ENCODE measurements at places on chromosomes 11 and 22.

DNA sequence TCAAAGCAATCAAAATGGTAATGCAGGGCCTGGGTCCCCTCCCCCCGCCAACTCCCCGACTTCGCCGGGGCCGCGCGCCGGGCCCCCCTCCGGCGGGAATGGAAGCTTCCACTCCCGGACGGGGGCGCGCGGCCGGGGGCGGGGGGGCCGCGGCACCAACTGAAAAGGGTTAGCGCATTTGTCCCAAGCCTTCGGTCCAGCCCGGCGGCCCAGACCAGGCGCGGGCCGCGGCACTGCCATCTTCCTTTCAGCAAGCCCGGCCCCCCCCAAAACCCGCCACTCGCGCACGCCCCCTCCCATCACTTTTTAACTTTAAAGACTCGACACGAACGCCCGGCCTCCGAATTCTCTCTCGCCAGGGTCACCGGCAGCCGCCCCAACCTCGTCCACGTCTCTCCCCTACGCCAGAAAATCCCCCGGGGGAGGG is 2.8 kb downstream of the PHF21B start:
- no peak for DNase-seq

- peak; percentile 59 for DNase-seq
Measured at GRCh38 chr22:36182056-36182455, 19.6 kb downstream of the APOL4 start.

DNA sequence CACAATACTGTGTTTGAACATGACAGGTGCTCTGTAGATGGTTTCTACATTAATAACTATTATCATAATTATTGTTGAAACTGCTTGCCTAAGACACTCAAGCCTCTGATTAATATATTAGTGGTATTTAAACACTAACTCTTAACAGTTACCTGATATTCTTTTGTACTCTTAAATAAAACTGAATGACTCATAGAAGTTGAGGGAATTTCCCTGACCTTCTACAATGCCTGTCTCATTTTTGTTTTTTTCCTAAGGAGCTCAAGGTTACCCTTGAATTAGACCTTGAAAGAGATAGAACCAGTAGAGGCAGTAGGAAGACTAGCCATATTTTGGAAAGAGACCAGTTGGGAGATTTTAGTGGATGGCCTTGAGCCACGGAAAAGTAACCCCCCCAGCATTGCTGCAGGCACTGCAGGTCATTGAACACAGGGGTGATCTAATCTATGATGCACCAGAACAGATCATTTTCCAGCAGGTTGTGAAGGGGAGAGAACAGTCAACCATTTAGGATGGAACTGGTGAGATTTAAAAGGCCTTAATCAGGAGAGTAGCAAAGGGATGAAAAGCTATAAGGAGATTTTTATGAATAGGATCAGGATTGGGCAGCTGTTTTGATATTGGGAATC is 148.3 kb downstream of the PGR start:
- no peak for DNase-seq

DNA sequence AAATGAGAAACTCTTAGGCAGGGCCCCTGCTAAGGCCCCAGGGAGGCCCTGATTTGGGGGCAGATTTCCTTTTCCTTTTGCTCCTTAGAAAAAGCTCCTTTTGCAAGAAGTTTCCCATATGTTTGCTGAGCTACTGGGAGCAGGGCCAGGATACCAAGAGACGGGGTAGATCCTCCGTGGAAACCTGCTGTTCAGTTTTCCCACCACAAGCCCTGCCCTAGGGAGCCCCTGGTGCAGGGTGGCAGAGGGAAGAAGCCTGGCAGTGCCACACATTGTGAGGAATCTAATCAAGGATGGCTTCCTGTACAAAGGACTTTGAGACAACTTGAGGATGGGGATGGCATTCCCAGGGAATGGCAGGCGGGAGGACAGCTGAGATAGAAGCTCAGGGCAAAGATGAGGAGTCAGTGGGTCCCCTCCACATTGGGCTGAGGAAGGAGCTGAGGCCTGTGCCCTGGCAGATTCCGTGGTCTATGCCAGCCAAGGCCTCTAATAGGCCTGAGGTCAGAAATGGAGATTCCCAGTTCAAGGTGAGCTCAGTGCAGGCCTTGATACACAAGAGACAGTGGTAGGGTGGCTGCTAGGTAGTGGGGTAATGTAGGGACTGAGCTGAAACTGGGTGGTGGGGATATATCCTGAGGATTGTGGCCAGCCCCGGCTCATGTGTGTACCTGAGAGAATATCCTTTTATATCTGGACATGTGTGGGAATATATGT is 15.0 kb downstream of the TUB start:
- DNase-seq = no peak

DNA sequence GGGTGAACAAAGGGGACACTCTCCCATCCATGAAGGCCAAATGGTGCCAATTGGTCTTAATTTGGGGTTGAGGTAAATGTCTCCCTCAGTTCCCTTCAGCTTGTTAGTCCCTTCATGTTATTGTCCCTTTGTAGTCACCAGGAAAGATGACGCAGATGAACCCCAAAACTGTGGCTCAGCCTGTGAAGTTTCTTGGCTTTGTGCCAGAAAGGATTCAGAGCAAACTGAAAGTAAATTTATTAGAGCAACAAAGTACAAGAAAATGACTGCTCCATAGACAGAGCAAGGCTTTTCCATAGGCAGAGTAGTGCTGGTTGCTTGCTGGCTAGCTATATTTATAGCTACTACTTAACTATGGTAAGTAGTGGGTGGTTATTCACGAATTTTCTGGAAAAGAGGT is 16.7 kb downstream of the OR4C3 start:
- no peak for DNase-seq

- DNase-seq = peak; percentile 62
Measured at GRCh38 chr22:23533328-23533762, 46.7 kb downstream of the IGLL1 start.

DNA sequence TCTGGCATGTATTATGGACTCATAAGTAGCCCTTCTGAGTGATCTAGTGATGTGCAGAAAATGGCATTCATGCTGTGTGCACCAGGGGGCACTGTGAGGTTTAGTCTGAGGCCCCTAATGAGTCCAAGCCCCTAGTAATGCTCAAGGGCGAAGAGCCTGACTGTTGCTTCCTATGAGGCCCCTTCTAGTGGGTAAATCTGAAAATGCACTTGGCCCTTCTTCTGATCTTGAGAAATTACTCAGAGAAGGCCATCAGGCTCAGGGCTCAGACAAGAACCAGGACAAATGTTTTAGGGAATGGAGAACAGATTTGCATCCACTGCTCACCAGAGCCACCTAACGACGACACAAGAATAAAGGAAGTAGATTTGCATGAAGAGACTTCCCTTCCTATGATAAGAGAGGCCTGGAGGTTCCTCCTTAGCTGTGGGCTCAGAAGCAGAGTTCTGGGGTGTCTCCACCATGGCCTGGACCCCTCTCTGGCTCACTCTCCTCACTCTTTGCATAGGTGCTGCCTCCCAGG is 75.8 kb downstream of the GGTLC2 start:
- peak; percentile 79 for DNase-seq

- no peak for DNase-seq
Measured at GRCh38 chr22:25120093-25120561, 79.5 kb upstream of the CRYBB3 start.

DNA sequence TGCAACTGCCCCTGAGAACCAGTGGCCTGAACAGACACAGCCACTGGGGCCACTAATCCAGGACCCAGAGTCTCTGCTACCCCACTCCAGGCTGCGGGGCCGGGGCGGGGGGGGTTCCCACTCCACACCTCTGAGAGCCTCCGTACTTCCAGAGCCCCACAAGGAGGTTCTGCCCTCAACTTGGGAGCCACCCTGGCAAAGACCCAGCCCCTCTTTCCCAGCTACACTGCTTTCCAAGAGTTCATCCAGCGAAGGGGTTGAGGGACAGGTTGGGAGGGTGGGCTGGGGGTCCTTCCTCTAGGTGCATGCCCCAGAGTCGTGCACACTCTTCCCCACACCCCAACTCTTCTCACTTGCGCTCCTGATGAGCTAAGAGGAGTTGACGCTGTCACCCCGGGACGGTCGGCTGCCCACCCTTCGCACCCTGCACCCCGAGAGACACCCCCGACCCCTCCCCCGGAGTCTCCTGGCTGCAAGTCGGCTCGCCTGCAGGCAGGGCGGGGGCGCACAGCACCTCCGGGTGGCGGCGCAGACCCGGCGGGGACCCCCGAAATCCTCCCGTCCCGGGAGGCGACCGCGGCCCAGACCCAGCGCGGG is 531 bp downstream of the RAB3IL1 start:
- DNase-seq = no peak

- no peak for DNase-seq
Measured at GRCh38 chr22:16973591-16974297, 34.3 kb downstream of the GAB4 start.

- peak; percentile 93 for DNase-seq
Measured at GRCh38 chr22:37454857-37455686, 27.8 kb upstream of the ELFN2 start.

- DNase-seq = no peak
Measured at GRCh38 chr22:49115197-49115596, 712.5 kb downstream of the BRD1 start.

GRCh38 chr11:129959687-129960086 is 42.9 kb downstream of the PRDM10 start:
- no peak for DNase-seq

- peak; percentile 77 for DNase-seq
Measured at GRCh38 chr22:35582861-35583670, 34.1 kb downstream of the MB start.

GRCh38 chr11:120547811-120548681 is 36.5 kb downstream of the GRIK4 start:
- peak; percentile 87 for DNase-seq

DNA sequence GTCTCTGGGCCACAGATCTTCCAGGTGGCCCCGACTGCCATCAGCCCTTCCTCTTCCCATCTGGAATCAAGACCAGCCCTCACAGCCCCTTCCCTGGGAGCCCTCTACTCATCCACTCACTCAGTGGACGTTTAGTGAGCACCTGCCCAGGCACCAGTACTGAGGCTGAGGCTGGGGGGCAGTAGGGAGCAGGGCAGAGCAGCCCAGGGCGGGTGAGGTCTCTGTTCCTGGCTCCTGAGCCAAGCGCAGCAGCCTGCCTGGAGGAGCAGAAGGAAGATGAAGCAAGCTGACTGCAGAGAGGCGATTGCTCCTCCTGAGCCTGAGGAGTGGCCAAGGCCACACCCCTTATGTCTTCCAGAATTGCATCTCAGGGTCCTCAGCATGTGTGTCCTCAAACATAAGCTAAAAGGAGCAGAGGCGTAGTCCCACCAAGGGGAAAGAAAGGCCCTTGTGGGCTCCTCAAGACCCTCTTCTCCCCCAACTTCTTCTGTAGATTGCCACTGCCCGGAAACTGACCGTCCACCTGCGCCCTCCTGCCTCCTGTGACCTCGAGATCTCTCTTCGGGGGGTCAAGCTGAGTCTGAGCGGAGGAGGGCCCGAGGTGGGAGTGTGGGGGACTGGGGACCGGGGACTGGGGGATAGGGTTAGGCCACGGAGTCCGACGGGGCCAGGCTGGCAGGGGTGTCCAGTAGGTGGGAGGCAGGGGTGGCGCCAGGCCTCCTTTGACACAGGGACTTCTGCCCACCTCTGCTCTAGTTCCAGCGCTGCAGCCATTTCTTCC is 5.8 kb downstream of the MAPK8IP2 start:
- DNase-seq = no peak

GRCh38 chr11:96085319-96085930 is 161.5 kb upstream of the MTMR2 start:
- DNase-seq = no peak

DNA sequence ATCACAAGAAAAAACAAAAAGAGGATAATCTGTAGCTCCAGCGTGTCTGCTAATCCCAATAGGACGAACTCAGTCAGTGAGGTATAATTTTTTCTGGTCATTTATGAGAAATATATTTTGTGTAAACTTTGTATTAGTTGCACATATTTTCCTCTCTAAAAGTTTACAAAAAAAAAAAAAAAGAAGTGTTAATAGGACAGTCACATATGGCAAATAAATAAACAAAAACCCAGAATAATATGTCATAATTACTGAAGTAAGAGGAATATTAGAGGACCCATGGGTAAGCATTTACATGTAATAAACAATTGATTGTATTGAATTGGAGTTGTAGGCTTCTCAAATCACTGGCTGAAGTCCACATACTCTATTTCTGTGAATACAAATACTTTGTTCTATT is at the start of gene OR5F1:
Gene OR5F1, minus strand, starts transcription at position 101 of the 400 bp plus-strand sequence. Its CDS starts 0 bp downstream, at position 101.
- DNase-seq = no peak

- DNase-seq = no peak
Measured at GRCh38 chr11:10012068-10012467, 282.0 kb downstream of the SBF2 start.

DNA sequence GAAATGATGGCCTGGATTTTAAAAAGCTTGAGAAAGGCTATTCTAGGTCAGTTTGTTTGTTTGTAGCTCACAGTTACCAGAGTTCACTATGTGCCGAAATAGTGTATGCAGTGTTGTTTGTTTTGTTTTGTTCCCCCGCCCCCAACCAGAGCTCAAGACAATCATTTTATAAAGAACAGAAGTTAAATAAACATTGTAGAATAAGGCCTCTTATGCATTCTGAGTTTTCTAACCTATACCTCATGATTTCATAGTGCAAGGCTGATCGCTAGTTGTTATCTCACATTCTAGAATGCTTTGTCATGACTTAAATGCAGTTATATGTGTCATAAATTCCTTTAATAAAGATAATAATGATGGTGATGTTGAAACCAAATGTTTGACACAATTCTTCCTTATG is 7.8 kb downstream of the KCNA4 start:
- DNase-seq = peak; percentile 23

- DNase-seq = no peak
Measured at GRCh38 chr22:40960145-40960544, 9.0 kb downstream of the RBX1 start.

DNA sequence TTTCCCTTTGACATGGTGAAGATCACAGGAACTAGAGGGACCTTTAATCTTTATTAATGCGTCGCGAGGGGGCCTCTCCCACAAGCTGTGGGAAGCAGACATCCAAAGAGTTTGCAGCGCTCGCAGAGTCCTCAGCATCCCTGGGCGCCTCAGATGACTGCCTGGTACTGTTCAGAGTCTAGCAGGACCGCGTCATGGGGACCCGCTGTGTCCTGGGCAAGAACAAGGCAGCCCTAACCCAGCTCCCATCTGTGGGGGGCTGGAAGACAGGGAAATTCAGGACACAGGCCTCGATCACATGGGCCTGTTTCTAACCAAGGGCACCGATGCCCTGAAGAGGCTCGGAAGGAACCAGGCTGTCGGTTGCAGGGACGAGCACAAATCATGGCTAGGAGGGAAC is 40.0 kb downstream of the CACNG2 start:
- no peak for DNase-seq

DNA sequence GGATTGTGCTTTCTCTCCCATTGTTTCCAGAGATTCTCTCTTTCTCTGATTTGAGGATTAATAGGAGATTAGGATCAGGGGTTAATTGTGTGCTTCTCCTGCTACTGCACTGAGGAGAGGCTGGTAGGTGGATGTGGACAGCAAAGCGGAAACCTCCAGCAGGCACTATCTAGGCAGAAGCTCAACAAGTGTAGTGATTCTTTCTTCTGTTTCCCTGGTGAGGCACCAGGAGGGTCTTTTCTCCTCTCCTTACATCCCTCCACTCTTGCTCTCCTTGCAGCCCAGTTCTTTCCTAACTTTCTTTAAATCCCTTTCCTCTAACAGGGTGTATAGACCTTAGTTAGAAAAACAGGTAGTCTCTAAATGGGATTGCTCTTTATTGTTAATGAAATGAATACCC is 1.9 kb upstream of the ZBTB16 start:
- DNase-seq = no peak

GRCh38 chr11:28858076-28858475 is 749.9 kb downstream of the METTL15 start:
- peak; percentile 38 for DNase-seq

Measured in choroid plexus epithelial cell (primary cell).